ENCODE measurements at places on chromosomes 7 and 10. TPM values are rescaled to one million over a fixed set of nuclear protein-coding genes. Genes with fewer than 3 reads are reported as not detected.

DNA sequence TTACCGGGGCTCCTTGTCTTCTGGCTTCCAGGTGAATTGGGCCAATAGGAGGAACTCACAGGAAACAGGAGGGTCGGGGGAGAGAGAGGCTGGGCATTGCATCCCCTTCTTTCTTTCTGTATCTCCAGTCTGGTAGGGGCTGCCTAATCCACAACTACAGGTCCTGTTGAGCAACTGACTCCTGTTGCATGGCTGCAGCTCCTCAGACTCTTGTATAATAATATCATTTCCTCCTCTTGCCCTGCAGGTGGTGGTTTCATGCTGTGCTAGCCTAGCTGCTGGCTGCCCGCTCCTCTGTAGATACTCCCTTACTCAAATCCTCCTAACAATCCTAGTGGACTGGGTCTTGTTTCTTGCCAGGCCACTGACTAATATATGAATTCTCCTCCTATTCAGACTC is 276.5 kb upstream of the SMIM30 start:
- H3K4me3 ChIP-seq, result no peak overlapping the region
- H3K27me3 ChIP-seq, result no peaks in the 10 kb centered on the region
- H3K4me1 ChIP-seq, result no peaks in the 10 kb centered on the region
- no peaks in the 10 kb centered on the region for H3K36me3 ChIP-seq
- DNase-seq, result no peak

DNA sequence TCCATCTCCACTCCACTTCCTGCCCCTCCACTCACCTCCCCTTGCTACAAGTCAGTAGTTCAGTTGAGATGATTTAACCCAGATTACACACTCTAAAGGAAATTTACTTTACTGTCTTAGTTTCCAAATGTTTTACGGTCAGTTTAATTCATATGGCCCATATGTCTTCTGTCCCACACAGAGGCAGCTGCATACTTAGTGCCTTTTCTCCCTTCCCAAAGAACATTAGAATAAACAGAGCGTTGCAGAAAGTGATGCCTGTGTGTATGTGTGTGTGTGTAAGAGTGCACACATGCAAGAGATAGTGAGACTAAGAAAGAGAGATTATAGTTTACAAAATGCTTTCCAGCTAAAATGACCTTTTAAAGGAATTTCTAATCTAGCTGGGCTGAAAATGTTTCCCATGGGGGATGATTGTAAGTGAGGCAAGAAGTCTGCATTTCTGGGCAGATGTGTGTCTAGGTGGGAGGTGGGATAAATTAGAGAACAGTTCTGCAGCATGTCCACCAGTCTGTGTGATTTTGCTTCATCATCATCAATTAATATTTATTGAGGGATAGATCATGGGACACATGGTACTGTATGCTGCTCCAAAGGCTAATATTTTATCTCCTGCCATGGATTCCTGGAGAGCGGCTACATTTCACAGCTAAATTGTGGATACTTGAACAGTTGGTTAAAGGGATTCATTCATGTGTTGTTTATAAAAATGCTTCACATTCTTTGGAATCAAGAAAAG is 81.5 kb downstream of the NXPH1 start:
- no peaks in the 10 kb centered on the region for H3K27me3 ChIP-seq
- H3K27ac ChIP-seq, result no peak overlapping the region
- DNase-seq, result no peak

LRIT1 gene
- not detected for total RNA-seq

AGBL3 gene
- 0.61 TPM for total RNA-seq

- no peaks in the 10 kb centered on the region for H3K27me3 ChIP-seq
- no peaks in the 10 kb centered on the region for H3K36me3 ChIP-seq
- DNase-seq, result no peak
- no peak overlapping the region for H3K4me3 ChIP-seq
Observed at GRCh38 chr7:150481186-150481920, 30.9 kb downstream of the GIMAP8 start.

- no peak overlapping the region for H3K27ac ChIP-seq
- no peaks in the 10 kb centered on the region for H3K36me3 ChIP-seq
- no peaks in the 10 kb centered on the region for H3K27me3 ChIP-seq
- H3K4me1 ChIP-seq, result no peaks in the 10 kb centered on the region
- DNase-seq, result no peak
Observed at GRCh38 chr10:128594688-128595087, 468.5 kb upstream of the MKI67 start.

ANKMY2 gene
- total RNA-seq, result 8.2 TPM

DNA sequence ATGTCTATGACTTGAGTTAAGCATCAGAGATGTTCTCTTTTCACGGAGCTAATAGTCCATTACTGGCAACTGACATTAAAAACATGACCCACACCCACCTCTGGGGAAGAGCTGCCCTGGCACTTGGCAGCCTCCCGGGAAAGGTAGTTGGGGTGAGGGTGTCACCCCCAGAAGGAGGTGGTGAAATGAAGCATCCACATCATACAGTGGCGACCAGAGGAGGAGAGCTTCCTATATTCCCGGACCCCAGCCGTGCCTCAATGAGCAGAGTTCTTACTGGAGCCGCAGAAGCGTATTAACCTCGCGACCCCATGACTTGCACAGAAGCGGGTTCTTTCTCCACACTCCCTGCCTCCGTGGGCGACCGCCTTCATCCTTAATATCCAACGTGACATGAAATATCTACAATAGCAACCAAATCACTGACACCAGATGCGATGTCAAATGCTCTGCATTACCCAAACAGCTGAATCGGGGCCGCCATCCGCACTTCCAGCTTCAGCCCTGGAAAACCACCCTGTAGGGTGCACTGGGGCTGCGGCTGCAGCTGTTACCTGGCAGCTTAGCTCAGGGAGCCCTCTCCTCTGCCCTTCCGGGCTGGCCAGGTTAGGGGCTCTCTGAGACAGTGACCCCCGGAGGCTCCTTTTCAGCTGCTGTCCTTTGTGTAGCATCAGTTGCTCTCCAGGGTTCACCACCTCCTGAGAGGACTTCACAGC is 103.1 kb upstream of the PARD3 start:
- no peak overlapping the region for H3K27ac ChIP-seq
- H3K27me3 ChIP-seq, result peaks cover 3% of the 10 kb centered on the region
- no peaks in the 10 kb centered on the region for H3K36me3 ChIP-seq
- DNase-seq, result no peak

DNA sequence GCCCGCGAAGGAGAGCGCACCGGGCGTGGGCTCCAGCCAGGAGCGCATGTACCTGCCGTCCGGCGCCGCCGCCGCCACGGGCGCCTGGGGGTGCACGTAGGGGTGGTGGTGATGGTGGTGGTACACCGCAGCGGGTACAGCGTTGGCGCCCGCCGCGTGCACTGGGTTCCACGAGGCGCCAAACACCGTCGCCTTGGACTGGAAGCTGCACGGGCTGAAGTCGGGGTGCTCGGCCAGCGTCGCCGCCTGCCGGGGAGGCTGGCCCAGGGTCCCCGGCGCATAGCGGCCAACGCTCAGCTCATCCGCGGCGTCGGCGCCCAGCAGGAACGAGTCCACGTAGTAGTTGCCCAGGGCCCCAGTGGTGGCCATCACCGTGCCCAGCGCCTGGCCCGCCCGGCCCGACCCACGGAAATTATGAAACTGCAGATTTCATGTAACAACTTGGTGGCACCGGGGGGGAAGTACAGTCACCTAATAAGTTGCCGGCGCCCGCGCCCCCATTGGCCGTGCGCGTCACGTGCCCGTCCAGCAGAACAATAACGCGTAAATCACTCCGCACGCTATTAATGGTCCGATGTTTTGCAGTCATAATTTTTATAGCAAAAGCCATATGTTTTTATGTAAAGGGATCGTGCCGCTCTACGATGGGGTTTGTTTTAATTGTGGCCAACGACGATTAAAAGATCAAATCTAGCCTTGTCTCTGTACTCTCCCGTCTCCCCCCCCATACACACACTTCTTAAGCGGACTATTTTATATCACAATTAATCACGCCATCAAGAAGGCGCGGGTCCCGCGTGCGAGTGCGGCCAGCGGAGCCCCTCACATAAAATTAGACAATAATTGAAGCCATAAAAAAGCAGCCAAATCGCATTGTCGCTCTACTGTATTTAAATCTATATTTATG is at the start of gene HOXA9:
Gene HOXA9, minus strand, starts transcription at position 449 of the 907 bp plus-strand sequence. Its CDS starts 80 bp downstream, at position 369.
- peak within 1 kb of the TSS; percentile 88 for H3K4me3 ChIP-seq
- H3K27ac ChIP-seq, result peak within 1 kb of the TSS; percentile 92
- H3K36me3 ChIP-seq, result no peaks in the 10 kb centered on the region
- no peaks in the 10 kb centered on the region for H3K27me3 ChIP-seq
- peaks cover 49% of the 10 kb centered on the region for H3K4me1 ChIP-seq

GRCh38 chr7:43195768-43196167 is 83.3 kb downstream of the HECW1 start:
- no peak overlapping the region for H3K27ac ChIP-seq
- no peak overlapping the region for H3K4me3 ChIP-seq
- peaks cover 6% of the 10 kb centered on the region for H3K27me3 ChIP-seq
- no peak for DNase-seq

NEUROG3 gene
- total RNA-seq, result not detected

DNA sequence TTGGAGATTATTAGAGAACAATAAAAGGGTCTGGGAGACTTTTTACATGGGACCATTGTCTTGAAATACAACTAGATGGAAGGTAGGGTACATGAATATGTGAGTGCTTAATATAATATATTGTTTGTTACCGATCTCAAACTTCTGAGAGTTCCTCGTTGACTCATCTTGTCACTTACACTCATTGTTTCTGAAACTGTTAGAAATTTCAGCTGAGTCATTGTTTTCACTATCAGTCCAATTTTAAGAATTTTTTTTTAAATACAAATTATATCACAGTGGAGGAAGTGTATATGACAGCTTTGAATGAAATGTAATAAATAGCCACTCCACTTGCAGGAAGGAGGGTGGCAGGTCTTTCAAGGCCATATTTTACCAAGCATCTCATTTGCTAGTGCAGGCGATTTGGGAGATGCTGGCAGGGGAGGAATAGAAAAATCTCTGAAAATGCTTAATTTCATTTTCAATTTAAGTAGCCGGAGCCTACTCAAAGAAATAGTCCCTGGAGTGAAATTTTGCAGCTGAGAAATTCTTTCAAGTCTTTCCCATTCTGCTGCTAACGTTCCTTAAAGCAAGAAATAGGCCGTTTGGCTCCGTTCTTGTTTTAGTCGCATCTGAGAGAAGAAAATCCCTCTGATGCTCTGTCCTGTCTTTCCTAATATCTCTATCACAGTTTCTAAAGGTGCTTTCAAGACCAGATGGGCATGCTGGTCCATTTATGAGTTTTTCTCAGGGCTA is 1404.2 kb upstream of the CELF2 start:
- H3K36me3 ChIP-seq, result no peaks in the 10 kb centered on the region
- H3K27me3 ChIP-seq, result no peaks in the 10 kb centered on the region
- no peaks in the 10 kb centered on the region for H3K4me1 ChIP-seq
- no peak overlapping the region for H3K27ac ChIP-seq

GRCh38 chr7:83486536-83486935 is 162.4 kb downstream of the SEMA3E start:
- no peak overlapping the region for H3K4me3 ChIP-seq
- DNase-seq, result no peak
- H3K27me3 ChIP-seq, result no peaks in the 10 kb centered on the region

LRRD1 gene
- not detected for total RNA-seq

DNA sequence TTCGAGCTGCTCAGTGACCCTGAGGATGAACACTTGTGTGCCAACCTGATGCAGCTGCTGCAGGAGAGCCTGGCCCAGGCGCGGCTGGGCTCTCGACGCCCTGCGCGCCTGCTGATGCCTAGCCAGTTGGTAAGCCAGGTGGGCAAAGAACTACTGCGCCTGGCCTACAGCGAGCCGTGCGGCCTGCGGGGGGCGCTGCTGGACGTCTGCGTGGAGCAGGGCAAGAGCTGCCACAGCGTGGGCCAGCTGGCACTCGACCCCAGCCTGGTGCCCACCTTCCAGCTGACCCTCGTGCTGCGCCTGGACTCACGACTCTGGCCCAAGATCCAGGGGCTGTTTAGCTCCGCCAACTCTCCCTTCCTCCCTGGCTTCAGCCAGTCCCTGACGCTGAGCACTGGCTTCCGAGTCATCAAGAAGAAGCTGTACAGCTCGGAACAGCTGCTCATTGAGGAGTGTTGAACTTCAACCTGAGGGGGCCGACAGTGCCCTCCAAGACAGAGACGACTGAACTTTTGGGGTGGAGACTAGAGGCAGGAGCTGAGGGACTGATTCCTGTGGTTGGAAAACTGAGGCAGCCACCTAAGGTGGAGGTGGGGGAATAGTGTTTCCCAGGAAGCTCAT is 1.1 kb downstream of the DDIT4 start:
- peak overlapping the region; percentile 99 for H3K27ac ChIP-seq
- H3K4me1 ChIP-seq, result peaks cover 16% of the 10 kb centered on the region
- no peaks in the 10 kb centered on the region for H3K27me3 ChIP-seq

- peak overlapping the region; percentile 88 for H3K4me3 ChIP-seq
- peaks cover 35% of the 10 kb centered on the region for H3K4me1 ChIP-seq
- peak; percentile 39 for DNase-seq
- H3K27ac ChIP-seq, result peak overlapping the region; percentile 93
- no peaks in the 10 kb centered on the region for H3K27me3 ChIP-seq
- H3K36me3 ChIP-seq, result no peaks in the 10 kb centered on the region
Observed at GRCh38 chr10:112951359-112952281, 1.6 kb downstream of the TCF7L2 start.

IGF2BP3 gene
- not detected for total RNA-seq

DNA sequence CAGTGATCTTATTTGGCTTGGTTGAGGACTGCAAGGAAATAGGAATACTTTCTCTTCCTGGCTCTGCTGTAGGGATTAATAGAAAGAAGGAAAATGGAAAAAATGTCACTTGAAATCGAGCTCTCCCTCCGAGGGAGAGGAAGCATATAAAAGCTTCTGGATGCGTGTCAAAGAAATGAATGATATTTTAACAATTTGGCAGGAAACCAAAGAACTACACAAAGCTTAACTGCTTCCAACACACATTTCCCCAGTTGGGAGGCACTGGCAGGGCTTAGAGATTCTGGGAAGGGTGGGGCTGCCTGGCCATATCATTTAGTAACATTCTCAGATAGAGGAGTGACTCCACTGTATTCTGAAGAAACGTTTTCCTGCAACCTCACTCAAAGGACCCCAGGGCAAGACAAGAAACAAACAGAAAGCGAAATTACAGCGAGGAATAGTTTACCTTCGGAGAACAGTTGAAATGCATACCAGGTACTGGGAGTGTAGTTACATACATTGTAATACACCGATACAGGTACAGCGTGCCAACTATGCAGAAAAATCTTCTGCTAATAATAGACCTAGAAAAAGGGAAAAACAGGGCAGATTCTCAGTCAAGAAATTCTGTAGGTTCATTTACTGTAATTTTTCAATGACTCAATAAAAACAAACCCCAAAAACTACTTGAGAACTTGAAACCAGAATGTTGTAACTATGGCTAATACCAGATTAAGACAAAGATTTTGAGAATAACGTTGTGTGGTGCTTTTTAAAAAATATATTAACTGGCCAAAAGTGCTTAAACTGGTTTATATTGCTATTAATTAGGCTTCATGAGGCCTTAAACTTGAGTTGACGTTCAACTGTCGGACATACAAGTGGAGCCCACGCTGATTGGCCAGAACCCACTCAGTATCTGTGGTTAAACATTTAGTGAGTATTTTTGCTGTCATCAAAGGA is 75.7 kb upstream of the ASAH2 start:
- peak overlapping the region; percentile 54 for H3K27ac ChIP-seq
- peak overlapping the region; percentile 16 for H3K4me3 ChIP-seq
- no peaks in the 10 kb centered on the region for H3K36me3 ChIP-seq
- no peak for DNase-seq

Measured in gastrocnemius medialis (tissue), 4 donors.